ENCODE measurements at places on chromosomes 2 and 18. TPM values are rescaled to one million over a fixed set of nuclear protein-coding genes. Genes with fewer than 3 reads are reported as not detected.

Gene DPYSL5
- total RNA-seq, result 90.2 TPM

DNA sequence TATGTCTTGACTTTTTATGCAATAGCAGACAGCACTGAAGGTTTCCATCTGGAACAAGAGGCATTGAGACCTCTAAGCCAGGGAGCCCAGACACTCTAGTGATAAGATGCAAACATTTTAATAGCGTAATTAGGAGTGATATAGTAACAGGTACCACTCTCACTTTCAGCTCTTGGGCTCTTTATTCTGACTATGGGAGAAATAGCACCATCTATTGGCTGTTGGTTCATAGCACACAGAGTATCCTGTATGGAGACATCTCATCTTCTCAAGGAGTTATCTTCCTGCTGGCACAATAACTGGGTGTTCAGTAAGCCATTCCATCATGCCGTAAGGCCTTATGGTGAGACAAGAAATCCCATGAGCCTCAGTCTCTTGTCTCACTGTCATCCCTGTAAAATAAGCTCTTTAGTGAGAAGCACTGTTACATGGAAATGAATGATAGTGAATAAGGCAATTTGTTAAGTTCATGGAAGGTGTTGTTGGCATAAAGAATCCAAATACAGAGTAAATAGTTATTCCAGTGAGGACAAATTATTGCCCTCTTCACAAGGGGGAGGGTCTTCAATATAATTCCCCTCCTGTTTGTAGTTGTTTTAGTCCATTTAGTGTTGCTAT, 48.3 kb downstream of the THUMPD2 start:
- peak; percentile 51 for DNase-seq

- no peak for DNase-seq
Measured at GRCh38 chr2:217647226-217647625, 355.6 kb downstream of the TNS1 start.

DNA sequence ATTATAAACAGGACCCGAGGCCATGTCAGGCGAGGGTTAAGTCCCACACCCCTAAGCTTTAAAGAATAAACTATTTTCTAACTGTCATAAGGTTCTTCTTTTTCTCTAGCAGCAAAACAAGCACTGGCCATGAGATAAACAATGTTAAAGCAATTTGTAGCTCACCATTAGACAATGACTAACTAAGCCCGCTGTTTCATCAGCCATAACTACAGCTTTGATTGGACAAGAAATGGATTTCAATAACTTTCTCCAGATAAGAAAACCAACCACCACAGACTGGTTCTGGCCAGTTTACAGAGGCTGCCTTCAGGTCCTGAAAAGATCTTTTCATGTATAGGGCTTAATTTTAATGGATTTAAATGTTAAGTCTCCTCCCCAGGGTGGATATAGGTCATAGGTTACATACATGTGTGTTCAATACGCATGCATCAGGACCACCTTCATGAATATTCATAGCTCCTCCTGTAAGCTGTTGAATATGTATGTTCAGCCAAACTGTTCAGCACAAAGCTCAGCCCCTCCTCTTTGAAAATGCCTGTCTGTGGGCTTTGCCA, 108.7 kb upstream of the RAB6C start:
- no peak for DNase-seq
